Muscle of leg (tissue), 16 donors: ENCODE measurements at places on chromosomes 4 and X. TPM values are rescaled to one million over a fixed set of nuclear protein-coding genes. Genes with fewer than 3 reads are reported as not detected.

Gene RAB9B
- 20.0 TPM for total RNA-seq

Gene GLUD2
- total RNA-seq: 1.4 TPM

DNA sequence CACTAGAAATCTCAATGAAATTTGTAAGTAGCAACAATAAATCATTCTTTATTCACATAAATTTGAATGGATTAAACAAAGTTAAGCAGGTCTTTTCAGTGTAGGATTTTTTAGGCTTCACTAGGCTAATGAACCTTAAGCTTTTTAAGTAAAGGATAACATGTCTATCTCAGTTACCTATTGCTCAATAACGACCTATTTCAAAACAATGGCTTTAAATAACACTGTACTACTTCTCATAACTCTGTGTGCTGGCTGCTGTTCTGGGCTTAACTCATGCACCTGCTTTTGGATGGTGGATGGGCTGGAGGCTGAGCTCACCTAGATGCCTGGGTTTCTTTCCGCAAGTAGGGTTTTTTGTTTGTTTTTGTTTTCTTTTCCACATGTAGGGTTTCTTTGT lies 495.0 kb upstream of the SLIT2 start:
- DNase-seq: no peak

GRCh38 chr4:38190717-38191178 lies 230.6 kb downstream of the PTTG2 start:
- DNase-seq: peak; percentile 87

Gene TLR6
- total RNA-seq: 2.0 TPM

GRCh38 chr4:17717301-17717700 lies 64.1 kb downstream of the FAM184B start:
- no peak for DNase-seq

Gene VCX2
- not detected for total RNA-seq

DNA sequence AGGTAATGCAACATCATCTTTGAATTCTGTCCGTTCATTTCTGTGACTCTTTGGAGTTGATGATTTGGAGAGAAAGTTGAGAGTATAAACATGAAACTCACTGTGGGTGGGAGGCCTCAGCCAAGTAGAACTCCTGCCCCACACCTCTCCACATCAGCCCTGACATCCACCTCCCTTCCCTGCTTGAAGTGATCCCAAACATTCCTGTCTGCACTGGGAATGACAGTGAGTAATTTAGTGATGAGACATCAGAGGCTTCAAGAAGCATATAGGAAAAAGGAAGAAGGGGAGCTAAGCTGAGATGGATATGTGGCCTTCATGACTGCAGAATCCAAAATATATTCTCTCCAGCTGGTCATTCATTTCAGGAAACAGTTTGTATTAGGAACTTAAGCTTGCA lies 151.8 kb downstream of the SPATA18 start:
- no peak for DNase-seq

Gene SMPX
- total RNA-seq: 281 TPM

DNA sequence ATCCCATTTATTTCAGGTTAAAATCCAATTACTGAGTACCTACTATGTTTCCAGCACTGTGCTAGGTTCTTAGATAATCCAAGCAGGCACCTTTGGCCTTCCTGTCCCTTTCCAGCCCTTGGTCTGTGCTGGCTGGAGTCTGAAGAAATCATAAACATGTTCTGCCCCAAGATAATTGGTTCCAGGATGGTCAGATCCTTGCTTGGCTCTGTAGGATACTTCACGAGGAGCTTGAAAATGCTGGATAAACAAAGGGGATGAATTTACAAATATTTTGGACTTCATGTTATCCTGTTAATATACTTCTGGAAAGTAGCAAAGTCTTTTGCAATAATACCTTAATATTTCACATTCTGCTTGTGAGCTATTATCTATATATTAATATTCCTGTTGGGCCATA lies 35.0 kb upstream of the FHL1 start:
- DNase-seq: no peak

Gene IRS4
- 0.09 TPM for total RNA-seq

- DNase-seq: no peak
Measured at GRCh38 chrX:153648358-153649177, 1.6 kb downstream of the DUSP9 start.

Gene NPY2R
- total RNA-seq: under 0.01 TPM

DNA sequence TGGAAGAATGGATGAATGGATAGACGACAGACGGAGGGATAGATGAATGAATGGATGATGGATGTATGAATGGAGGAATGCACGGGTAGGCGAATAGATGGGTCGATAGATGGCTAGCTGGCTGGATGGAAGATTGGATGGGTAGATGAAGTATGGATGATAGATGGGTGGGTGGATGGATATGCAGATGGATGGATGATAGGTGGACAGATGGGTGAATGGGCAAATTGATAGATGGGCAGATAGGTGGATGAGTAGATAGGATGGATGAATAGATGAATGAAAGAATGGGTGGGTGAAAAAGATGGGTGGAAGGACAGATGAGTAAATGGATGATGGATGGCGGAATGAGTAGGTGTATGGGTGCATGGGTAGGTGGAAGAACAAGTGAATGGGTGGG lies 57.3 kb downstream of the EVC2 start:
- no peak for DNase-seq

Gene NALF2
- 0.31 TPM for total RNA-seq

GRCh38 chr4:184457535-184458249 lies 16.7 kb downstream of the IRF2 start:
- no peak for DNase-seq

DNA sequence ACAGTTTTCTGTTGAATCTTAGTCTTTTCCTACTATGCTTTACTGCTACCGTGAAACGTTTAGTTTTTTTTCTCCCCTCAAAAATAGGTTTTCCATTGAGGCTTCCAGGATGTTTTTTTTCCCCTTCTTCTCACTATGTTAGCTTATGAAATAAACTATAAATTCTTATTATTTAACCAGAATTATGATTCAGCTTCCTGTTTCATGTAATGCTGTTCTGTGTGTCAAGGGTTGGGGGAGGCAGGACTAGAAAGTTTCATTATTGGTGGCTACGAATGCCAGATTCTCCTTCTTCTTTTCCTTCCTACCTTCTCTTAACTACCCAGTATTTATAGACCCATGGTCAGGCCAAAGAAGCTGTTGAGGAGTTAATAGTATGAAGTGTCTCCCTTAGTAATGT lies 11.8 kb downstream of the CLCN5 start:
- DNase-seq: no peak

- DNase-seq: peak; percentile 90
Measured at GRCh38 chrX:129748305-129748704, 9.5 kb downstream of the XPNPEP2 start.

Gene IL1RAPL2
- total RNA-seq: 3.1 TPM

- no peak for DNase-seq
Measured at GRCh38 chr4:40196724-40197281, at the start of gene RHOH. RHOH (plus strand) TSS chr4:40197031; CDS start chr4:40243387, 46,356 bp downstream.

Gene ITM2A
- total RNA-seq: 611 TPM

- no peak for DNase-seq
Measured at GRCh38 chr4:46852800-46853199, 56.2 kb downstream of the COX7B2 start.

Gene KLKB1
- 0.09 TPM for total RNA-seq

- peak; percentile 12 for DNase-seq
Measured at GRCh38 chrX:9163214-9163709, 129.3 kb upstream of the FAM9B start.

Gene CISD2
- 15.4 TPM for total RNA-seq

DNA sequence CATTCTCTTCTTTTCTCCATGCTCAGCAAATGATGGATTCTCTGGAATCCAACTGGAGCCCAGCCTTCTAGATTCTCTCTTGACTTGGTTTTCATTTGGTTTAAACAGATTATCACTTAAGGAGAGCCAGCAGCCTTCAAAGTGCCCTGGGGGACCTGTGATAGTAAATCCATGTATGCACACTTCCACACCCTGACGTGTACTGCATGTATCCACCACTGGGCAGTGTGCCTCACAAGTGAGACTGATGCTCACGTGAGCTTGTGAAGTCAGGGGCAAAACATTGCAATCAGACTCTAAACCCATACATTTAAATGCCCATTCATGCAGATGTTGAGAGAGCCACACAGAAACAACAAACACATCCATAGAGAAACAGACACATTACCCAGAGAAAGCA lies 28.0 kb upstream of the SETD7 start:
- DNase-seq: no peak

Gene ATP11C
- 12.2 TPM for total RNA-seq

GRCh38 chr4:70008771-70009170 lies 13.0 kb downstream of the STATH start:
- no peak for DNase-seq

- DNase-seq: no peak
Measured at GRCh38 chr4:108758498-108758897, 4.4 kb downstream of the ETNPPL start.

Gene TKTL2
- total RNA-seq: not detected

Gene PNMA5
- not detected for total RNA-seq

DNA sequence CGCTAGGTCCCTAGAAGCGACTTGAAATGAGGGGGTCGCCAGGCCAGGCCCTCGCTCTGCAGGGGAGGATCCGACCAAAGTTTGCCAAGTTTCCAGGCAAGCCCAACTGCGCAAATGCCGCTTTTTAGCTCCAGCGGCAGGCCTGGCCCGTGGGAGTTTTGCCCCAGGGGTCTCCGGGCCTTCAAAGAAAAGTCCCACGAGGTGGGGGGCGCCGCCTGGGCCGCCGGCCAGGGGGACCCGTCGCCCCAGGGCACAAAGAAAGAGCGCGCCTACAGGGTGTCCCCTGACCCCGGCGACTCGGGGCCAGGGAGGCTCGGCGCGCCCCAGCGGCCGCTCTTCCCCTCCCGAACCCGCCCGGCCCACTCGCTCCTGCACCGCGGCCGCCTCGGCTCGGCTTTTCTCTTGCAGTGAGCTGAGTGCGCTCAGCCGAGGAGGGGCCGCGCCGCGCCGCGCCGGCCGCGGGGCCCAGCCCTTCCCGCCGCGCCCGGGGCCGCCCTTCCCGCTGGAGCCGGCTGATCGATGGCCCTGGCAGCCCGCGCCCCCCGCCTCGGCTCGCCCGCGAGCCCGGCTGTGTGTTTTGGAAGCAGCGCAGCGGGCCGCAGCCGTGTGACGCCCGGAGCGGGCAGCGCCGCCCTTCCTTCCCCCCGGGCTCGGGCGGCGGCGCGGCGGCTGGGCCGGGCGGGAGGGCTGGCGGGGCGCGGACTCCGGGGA lies 754 bp upstream of the KLF3 start:
- DNase-seq: peak; percentile 71

GRCh38 chrX:99703473-99703872 lies 706.6 kb downstream of the PCDH19 start:
- peak; percentile 12 for DNase-seq

Gene SOD3
- total RNA-seq: 9.1 TPM

GRCh38 chr4:173044340-173044739 lies 124.3 kb upstream of the GALNT7 start:
- no peak for DNase-seq

Gene BGN
- 39.7 TPM for total RNA-seq

Gene XK
- 3.7 TPM for total RNA-seq

Gene DGKK
- total RNA-seq: not detected

- DNase-seq: no peak
Measured at GRCh38 chrX:15116900-15117299, 153.0 kb downstream of the ASB9 start.

- peak; percentile 56 for DNase-seq
Measured at GRCh38 chr4:31458813-31459212, 738.6 kb downstream of the PCDH7 start.

Gene PCDH19
- total RNA-seq: 1.9 TPM

Gene FGD1
- total RNA-seq: 7.0 TPM
